Naive thymus-derived CD4-positive, alpha-beta T cell (primary cell): ENCODE measurements at places on chromosomes 5 and 9.

DNA sequence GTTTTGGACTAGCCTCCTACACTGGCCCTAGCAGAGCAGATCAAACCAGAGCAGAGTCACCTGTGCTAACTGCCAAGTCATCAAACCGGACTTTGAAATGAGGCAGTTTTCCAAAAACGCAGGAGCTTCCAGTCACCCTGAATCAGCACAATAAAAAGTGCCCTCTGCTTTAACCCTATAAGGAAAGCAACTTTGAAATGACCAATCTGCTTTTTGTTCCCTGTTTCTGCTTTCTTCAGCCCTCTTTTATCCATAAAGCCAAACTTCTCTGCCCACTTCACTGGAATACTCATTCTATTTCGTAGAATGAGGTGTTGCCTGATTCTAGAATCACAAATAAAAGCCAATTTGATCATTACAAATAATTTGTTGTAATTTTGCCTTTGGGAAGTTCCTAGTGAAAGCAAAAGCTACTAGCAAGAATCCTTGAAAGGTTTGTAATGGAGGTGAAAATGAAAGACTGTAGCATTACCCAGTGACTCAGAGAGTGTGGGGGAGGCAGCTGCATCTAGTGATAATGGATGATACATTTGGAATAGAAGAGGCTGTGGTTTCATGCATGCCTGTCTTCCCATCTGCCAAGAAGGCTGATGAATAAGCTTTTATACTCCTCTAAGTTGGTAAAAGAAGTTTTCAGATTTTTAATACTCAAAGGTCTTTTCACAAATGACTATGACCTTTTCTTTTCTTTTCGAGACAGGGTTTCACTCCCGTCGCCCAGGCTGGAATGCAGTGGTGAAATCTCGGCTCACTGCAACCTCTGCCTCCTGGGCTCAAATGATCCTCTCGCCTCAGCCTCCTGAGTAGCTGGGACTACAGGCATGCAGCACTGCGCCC, 14.9 kb downstream of the SPAAR start:
- no peak for DNase-seq

DNA sequence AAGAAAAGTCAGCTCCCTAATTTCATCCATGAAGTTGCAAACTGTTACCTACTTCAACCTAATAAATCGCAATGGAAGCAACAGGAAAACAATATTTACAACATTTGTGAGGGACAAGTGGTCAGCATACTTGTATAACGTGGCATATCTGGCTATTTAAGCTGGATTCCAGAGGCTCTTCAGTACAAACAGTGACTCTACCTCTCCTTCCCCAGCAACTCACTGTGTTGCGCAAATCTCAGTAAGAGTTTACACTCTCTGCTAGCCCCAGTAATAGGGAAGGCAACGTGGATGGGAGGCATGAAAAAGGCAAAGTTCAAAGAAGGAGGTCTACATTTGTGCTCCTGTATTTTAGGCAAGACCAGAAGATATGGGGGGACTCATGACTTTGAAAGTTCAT, 18.9 kb upstream of the SEMA5A start:
- no peak for DNase-seq

- no peak for DNase-seq
Observed at GRCh38 chr9:4517274-4517673, 27.0 kb downstream of the SLC1A1 start.

DNA sequence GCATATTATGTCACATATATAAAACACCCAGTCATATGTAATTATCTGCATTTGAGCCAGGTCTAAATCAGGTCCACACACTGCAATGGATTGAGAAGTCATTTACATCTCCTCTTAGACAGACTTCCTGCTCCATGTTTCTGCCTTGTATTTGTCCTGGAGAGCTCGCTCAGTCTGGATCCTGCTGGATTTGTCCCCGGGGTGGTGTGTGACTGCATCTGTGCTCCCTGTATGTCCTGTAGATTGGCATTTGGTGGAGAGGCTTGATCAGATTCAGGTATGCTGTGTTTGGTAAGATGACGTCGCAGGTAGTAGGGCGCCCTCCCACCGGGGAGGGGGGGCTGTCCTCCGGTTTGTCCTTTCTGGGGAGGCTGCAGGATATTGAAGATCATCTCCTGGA, 33.6 kb upstream of the IER5L start:
- no peak for DNase-seq

GRCh38 chr5:142587354-142587965, 98.4 kb downstream of the FGF1 start:
- no peak for DNase-seq

GRCh38 chr5:135587721-135588663, 9.2 kb upstream of the CXCL14 start:
- DNase-seq: no peak

- no peak for DNase-seq
Observed at GRCh38 chr5:157215514-157216167, 35.0 kb downstream of the ITK start.

- no peak for DNase-seq
Observed at GRCh38 chr9:23342291-23342690, 483.7 kb downstream of the ELAVL2 start.

DNA sequence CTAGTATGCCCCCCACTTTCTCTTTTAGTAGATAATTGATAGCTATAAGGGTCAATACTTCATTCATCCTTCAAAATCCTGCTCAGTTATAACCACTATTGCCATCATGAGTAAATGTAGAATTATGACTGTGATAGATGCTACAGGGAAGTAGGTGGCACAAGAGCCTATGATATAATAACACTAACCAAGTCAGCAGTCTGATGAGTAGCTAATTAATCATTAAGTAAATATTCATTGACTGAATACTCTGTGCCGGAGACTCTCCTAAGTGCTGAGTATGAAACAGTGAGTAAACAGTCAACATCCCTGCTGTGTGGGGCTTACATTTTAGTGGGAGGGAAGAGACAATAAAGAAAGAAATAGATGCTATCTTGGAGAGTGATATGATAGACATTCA, 430.3 kb upstream of the ZNF462 start:
- DNase-seq: no peak

- DNase-seq: no peak
Observed at GRCh38 chr9:134922932-134923240, 5.2 kb upstream of the FCN1 start.

DNA sequence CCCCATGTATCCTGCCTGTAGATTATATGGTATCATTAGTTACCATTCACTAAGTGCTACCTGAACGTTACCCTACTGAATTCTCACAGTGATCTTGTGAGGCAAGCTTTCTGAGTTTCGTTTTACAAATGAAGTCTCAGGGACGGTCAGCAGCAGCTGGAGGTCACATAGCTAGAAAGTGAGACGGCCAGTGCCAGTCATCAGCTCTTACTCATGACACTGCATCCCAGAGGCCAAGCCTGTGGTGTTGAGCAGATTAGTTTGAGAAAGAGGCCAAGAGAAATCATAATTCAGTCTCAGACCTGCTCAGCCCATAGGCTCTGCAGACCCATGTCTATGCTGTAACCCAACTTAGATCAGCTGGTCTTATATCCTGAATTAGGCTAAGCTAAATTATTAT, 95.7 kb upstream of the EGFLAM start:
- no peak for DNase-seq

DNA sequence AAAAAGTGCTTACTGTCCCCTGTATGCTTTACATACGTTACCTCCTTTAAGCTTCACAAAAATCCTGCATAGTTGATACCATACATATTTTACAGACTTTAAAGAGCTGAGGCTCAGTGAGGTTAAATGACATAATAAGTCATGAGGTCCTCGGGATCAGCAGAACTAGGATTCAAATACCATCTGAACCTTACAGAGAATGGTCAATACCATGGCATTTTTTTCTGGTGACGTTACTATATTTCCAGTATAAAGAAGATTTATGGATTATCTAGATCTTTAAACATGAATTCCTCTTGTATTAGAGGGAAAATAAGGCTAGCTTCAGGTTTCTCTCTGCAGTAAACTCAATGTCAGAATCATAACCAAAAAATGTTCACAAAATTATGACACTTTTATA, 153.7 kb upstream of the GPR151 start:
- no peak for DNase-seq

DNA sequence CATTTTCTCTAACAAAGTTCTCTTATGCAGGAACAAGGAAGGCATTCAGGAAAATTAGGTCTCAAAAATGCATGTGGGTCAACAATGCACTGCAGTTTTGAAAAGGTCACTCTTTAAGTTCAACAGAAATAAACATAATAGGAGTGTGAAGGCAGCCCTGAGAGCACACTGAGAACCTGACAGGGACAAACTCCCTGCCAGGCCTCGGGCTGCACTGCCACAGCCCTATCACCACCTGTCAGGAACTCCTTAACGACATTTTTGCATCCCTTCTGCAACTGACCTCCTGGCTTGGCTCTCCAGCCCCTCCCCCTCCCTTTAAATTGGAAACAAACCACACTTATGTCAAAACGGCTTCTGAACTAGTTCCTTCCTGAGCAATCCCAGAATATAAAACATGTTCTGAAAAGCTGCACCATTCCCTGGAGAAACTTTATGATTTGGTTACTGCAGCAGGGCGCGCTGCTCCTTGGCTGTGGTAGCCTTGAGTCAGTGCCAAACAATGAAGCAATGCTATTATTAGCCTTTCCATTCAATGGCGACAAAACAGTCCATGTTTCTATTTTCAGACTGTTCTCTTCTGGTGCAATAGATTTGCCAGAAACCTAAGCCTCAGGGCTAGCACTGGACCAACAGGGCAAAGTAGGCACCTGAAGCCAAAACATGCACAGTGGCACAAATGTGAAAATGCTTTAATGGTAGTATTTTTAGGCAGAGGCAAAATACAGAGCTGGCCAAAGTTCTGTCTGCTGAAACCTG, 160.1 kb upstream of the ZNF608 start:
- no peak for DNase-seq

GRCh38 chr9:127418037-127418471, 6.1 kb upstream of the ZNF79 start:
- DNase-seq: no peak

GRCh38 chr9:91087462-91087759, 274.3 kb downstream of the AUH start:
- DNase-seq: no peak

DNA sequence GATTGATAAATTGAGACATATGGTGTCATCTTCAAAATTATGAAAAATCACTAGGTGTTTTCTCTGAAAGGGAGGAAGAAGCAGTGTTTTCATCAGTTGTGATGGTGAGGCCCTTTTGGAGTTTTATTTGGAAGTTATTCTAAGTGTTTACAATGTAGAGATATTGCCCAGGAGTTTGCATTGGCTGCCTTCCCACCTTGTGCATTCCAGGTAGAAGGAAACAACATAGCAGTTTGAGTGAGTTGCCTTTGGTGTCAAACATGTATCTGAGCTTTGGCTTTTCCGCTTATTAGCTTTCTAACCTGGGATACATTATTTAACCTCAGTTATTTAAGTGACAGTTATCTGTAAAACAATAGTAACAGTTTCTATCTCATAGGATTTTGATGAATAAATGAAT, 122.5 kb downstream of the SCAMP1 start:
- DNase-seq: no peak
